ENCODE measurements at places on chromosomes 4 and X. TPM values are rescaled to one million over a fixed set of nuclear protein-coding genes. Genes with fewer than 3 reads are reported as not detected.

MAGEH1 gene
- 23.0 TPM for total RNA-seq

USP26 gene
- total RNA-seq = not detected

RHOXF2 gene
- not detected for total RNA-seq

TBX22 gene
- not detected for total RNA-seq

DUX4 gene
- total RNA-seq = not detected

FGFBP2 gene
- total RNA-seq = 3.4 TPM

USP53 gene
- total RNA-seq = 123 TPM

MGAT4D gene
- total RNA-seq = not detected

EVC gene
- total RNA-seq = 27.5 TPM

- H3K27me3 ChIP-seq = no peaks in the 10 kb centered on the region
- no peak overlapping the region for H3K27ac ChIP-seq
- H3K36me3 ChIP-seq = no peaks in the 10 kb centered on the region
- H3K4me1 ChIP-seq = no peaks in the 10 kb centered on the region
- no peak for DNase-seq
Observed at GRCh38 chr4:28976369-28976768, 1743.8 kb upstream of the PCDH7 start.

GRCh38 chrX:74318672-74319071 is 14.7 kb downstream of the ZCCHC13 start:
- H3K4me1 ChIP-seq = no peaks in the 10 kb centered on the region
- peaks cover 23% of the 10 kb centered on the region for H3K27me3 ChIP-seq
- no peaks in the 10 kb centered on the region for H3K36me3 ChIP-seq
- no peak for DNase-seq
- H3K4me3 ChIP-seq = no peak overlapping the region
- no peak overlapping the region for H3K27ac ChIP-seq

DNA sequence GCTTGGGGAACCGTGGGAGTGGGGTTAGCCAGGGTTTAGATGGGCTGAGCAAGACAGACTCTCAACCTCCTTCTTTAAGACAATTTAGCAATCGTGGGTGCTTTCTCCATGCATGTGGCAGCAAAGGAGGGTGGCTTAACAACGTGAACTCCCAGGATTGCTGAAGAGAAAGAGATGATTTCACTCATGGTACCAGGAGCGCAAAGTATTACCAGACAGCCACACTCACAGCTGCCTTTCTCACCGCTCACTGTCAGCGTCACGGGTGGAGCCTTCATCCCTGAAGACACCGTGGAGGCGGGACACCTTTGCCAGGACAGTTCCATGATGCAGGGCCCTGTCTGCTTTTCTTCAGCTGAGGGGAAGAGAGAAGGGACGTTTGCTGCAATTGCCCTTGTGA is 212.5 kb upstream of the PSAPL1 start:
- DNase-seq = no peak
- H3K27ac ChIP-seq = no peak overlapping the region
- no peaks in the 10 kb centered on the region for H3K27me3 ChIP-seq
- H3K4me1 ChIP-seq = no peaks in the 10 kb centered on the region

- no peak overlapping the region for H3K4me3 ChIP-seq
- no peaks in the 10 kb centered on the region for H3K36me3 ChIP-seq
- H3K27me3 ChIP-seq = no peaks in the 10 kb centered on the region
- H3K27ac ChIP-seq = no peak overlapping the region
Observed at GRCh38 chrX:141975839-141976238, 72.1 kb downstream of the MAGEC1 start.

DNA sequence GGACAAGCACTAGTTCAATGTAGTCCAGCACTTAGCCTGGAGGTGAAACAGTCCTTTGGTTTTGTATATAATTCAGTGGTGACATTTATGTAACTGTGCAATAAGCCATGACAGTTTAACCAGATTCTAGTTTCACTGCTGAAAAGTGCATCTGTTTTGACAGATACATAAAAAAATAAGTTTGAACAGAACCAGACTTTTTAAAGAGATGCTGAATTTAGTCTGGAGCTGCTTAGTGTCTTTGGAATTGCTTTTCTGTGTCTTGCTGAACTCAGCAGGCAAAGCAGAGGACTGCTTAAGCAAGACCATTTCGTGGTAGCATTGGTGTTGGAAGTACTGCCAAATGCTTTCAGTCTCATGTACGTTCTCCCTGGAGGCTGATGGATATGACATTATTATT is 393.5 kb downstream of the MAPK10 start:
- no peaks in the 10 kb centered on the region for H3K27me3 ChIP-seq
- DNase-seq = no peak
- no peak overlapping the region for H3K4me3 ChIP-seq

GRCh38 chr4:173857828-173858227 is 327.8 kb upstream of the HAND2 start:
- no peak for DNase-seq
- no peaks in the 10 kb centered on the region for H3K27me3 ChIP-seq
- no peak overlapping the region for H3K27ac ChIP-seq
- no peaks in the 10 kb centered on the region for H3K4me1 ChIP-seq
- no peak overlapping the region for H3K4me3 ChIP-seq
- H3K36me3 ChIP-seq = no peaks in the 10 kb centered on the region

- no peaks in the 10 kb centered on the region for H3K27me3 ChIP-seq
- no peaks in the 10 kb centered on the region for H3K4me1 ChIP-seq
- no peak overlapping the region for H3K4me3 ChIP-seq
- DNase-seq = no peak
Observed at GRCh38 chr4:168717847-168718246, 221.0 kb downstream of the PALLD start.

- H3K4me3 ChIP-seq = no peak overlapping the region
- H3K36me3 ChIP-seq = no peaks in the 10 kb centered on the region
- no peak overlapping the region for H3K27ac ChIP-seq
- no peaks in the 10 kb centered on the region for H3K27me3 ChIP-seq
Observed at GRCh38 chr4:23388255-23388654, 501.6 kb downstream of the PPARGC1A start.

GRCh38 chr4:99679204-99679603 is 21.6 kb upstream of the C4orf54 start:
- H3K4me3 ChIP-seq = no peak overlapping the region
- no peaks in the 10 kb centered on the region for H3K4me1 ChIP-seq
- no peaks in the 10 kb centered on the region for H3K36me3 ChIP-seq
- no peaks in the 10 kb centered on the region for H3K27me3 ChIP-seq
- DNase-seq = no peak

DNA sequence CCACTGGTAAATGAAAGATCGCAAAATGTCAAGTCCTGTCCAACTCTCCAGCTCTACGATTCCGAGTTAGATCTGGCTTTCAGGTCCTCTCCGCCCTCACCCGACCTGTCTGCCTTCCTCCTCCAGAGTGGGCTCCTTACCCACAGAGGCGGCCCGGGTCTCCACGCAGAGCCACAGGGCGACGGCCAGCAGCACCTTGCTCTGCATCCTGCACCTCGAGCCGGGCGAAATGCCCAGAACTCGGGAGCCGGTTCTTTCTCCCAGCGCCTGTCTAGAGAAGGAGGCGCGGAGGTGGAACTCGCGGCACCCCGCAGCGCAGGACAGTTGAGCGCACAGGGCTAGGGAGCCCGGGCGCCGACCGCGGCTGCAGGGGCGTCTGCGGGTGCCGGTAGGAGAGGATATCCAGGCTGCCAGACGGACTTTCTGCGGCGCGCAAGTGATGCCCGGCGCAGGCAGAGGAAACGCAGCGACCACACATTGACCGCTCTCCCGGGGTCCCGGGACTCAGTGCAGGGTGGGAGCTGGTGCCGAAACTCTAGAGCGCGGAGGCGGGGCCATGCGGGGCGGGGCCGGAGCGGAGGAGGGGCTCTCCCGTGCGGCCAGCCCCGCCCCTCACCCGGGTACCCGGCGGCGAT is at the start of gene KDR:
TSS of gene KDR (minus strand) at position 509 of the 635 bp plus-strand sequence. CDS start at position 207, 302 bp downstream.
- peak within 1 kb of the TSS; percentile 51 for H3K4me3 ChIP-seq
- no peaks in the 10 kb centered on the region for H3K27me3 ChIP-seq
- peak within 1 kb of the TSS; percentile 36 for H3K27ac ChIP-seq
- no peaks in the 10 kb centered on the region for H3K36me3 ChIP-seq

GRCh38 chr4:103998756-103999155 is 279.0 kb upstream of the TACR3 start:
- H3K27me3 ChIP-seq = no peaks in the 10 kb centered on the region
- DNase-seq = no peak
- no peaks in the 10 kb centered on the region for H3K4me1 ChIP-seq
- H3K36me3 ChIP-seq = no peaks in the 10 kb centered on the region

GRCh38 chr4:20264688-20265087 is 13.0 kb downstream of the SLIT2 start:
- no peak overlapping the region for H3K4me3 ChIP-seq
- no peaks in the 10 kb centered on the region for H3K4me1 ChIP-seq
- no peak for DNase-seq
- no peaks in the 10 kb centered on the region for H3K27me3 ChIP-seq
- H3K27ac ChIP-seq = no peak overlapping the region
- no peaks in the 10 kb centered on the region for H3K36me3 ChIP-seq

DNA sequence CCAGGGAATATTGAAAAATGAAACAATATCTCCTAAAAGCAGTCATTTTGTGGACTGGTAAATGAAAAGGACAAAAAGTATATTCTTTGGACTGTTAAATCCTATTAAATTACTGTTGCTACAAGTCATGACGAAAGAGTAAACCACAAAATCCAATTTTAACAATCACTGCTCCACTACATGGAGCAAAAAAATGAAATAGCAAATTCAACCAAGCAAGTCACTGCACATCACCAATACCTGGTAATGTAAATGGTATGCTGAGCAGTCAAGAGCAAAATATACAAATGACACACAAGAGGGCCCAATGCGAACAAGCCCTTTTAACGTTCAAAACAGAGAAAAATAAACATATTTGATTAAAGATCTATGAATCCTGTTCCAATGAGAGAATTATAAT is 126.2 kb downstream of the KLHL13 start:
- H3K27me3 ChIP-seq = no peaks in the 10 kb centered on the region
- no peak overlapping the region for H3K4me3 ChIP-seq
- no peak overlapping the region for H3K27ac ChIP-seq
- DNase-seq = no peak
- no peaks in the 10 kb centered on the region for H3K4me1 ChIP-seq

- H3K27me3 ChIP-seq = no peaks in the 10 kb centered on the region
- no peak for DNase-seq
- no peaks in the 10 kb centered on the region for H3K4me1 ChIP-seq
- no peak overlapping the region for H3K27ac ChIP-seq
Observed at GRCh38 chr4:152115794-152116193, 355.0 kb upstream of the GATB start.

- no peaks in the 10 kb centered on the region for H3K36me3 ChIP-seq
- no peak overlapping the region for H3K27ac ChIP-seq
- no peaks in the 10 kb centered on the region for H3K27me3 ChIP-seq
- no peak for DNase-seq
- no peak overlapping the region for H3K4me3 ChIP-seq
- no peaks in the 10 kb centered on the region for H3K4me1 ChIP-seq
Observed at GRCh38 chr4:152169683-152170082, 366.2 kb downstream of the FBXW7 start.

DNA sequence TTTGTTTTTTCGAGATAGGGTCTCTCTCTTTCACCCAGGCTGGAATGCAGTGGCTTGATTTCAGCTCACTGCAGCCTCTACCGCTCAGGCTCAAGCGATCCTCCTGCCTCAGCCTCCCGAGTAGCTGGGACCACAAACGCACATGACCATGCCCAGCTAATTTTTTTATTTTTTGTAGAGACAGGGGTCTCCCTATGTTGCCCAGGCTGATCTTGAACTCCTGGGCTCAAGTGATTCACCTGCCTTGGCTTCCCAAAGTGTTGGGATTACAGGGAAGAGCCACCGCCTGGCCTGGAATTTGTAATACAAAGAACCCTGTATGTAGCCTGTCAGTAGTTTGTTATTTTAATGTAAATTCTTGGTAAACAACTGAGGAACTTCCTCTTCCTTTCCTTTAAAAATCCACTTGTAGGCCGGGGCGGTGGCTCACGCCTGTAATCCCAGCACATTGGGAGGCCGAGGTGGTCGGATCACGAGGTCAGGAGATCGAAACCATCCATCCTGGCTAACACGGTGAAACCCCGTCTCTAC is 119.5 kb downstream of the PHKA2 start:
- no peaks in the 10 kb centered on the region for H3K4me1 ChIP-seq
- H3K36me3 ChIP-seq = no peaks in the 10 kb centered on the region
- no peak overlapping the region for H3K4me3 ChIP-seq
- H3K27ac ChIP-seq = no peak overlapping the region
- no peak for DNase-seq

DNA sequence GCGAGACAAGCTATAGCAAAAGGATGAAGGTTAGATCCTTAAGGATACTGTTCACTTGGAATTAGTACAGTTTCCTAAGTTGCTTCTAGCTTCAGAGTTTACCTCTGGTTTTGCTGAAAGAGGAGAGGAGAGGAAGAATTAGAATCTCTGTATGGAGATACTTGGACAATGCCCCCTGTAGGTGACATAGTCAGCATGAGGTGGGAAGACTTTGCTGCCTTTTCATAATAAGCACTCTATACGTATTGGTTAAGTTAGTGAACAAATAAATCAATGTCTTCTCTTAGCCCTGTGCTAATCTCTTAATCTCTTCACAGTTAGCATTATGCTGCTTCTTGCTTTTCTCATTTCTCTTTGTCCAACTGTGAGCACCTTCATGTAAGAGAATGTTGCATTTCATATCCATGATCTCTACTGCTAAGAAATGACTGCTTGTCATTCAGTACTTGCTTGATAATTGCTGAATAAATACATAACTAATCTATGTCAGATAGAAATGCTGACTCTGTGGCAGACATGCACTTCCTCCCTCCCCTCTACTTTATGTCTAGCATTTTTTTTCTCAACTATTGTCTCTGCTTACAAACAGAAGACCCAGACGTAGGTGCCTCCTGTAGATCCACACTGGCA is 527.2 kb downstream of the GBA3 start:
- no peaks in the 10 kb centered on the region for H3K4me1 ChIP-seq
- no peak overlapping the region for H3K4me3 ChIP-seq
- no peaks in the 10 kb centered on the region for H3K27me3 ChIP-seq
- no peak for DNase-seq

DNA sequence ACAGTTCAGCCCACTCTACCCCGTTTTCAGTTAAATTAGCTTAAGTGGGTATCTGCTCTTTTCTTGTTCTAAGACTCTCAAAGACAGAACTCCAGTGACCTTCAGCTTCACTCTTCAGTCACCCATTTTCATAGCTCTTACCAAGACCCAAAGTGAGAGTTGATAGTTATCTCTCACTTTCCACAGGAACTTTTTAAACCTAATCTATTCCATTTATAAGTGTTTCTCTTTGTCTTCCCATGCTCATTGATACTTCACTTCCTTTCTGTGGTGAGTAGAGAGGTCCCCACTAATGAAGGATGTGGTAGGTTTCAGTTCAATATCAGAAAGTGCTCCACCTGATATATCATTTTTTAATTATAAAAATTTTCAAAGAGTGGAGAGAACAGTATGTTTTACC is 33.4 kb downstream of the COX18 start:
- H3K36me3 ChIP-seq = no peaks in the 10 kb centered on the region
- DNase-seq = no peak
- no peaks in the 10 kb centered on the region for H3K4me1 ChIP-seq

DNA sequence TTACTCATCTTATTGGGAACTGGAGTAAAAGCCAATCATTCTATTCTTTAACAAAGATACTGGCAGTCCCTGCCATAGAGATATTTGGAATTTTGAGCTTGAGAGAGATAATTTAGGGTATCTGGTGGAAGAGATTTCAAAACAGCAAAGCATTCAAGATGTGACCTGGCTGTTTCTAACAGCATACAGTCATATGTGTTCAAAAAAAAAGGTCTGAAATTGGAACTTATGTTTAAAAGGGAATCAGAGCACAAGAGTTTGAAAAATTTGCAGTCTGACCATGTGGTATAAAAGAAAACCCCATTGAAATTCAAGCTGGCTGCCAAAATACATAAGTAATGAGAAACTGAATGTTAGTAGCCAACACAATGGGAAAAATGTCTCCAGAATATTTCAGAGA is 42.2 kb downstream of the UGT2B10 start:
- H3K27ac ChIP-seq = no peak overlapping the region
- H3K36me3 ChIP-seq = no peaks in the 10 kb centered on the region
- no peaks in the 10 kb centered on the region for H3K27me3 ChIP-seq
- no peaks in the 10 kb centered on the region for H3K4me1 ChIP-seq
